A549 treated with AZD2906 at 1 μM for 4 hours (cell line): ENCODE measurements at places on chromosomes 1 and 21. TPM values are rescaled to one million over a fixed set of nuclear protein-coding genes. Genes with fewer than 3 reads are reported as not detected.

Gene PADI2
- 0.84 to 1.2 TPM (median 0.98 TPM) in 5 replicates for total RNA-seq

Gene NUP210L
- not detected in 5 replicates for total RNA-seq

Gene PPFIA4
- 0.27 to 1.1 TPM (median 0.31 TPM) in 5 replicates for total RNA-seq

Gene ADORA1
- 0.51 to 0.61 TPM (median 0.56 TPM) in 5 replicates for total RNA-seq

Gene KRTAP7-1
- not detected in 5 replicates for total RNA-seq

Gene GLRX2
- 37.1 to 48.0 TPM (median 44.4 TPM) in 5 replicates for total RNA-seq

Gene TFF2
- not detected in 5 replicates for total RNA-seq
